ENCODE measurements at places on chromosomes 1 and 21.

DNA sequence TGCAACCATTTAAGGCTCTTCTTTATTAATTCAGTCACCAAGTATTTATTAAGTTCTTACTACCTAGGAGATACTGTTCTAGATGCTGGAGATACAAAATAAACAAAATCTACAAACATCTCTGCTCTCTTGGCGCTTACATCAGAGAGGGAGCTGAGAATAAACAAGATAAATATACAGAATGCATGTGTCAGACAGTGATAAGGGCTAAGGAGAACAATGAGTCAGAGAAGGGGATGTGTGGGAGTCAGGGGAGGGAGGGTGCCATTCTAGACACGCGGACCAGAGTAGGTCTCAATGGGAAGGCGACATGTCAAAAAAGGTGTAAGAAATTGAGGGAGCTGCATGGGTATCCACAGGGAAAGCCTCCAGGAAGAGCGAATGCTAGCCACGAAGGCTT is 393.2 kb downstream of the RWDD3 start:
- DNase-seq, result no peak

DNA sequence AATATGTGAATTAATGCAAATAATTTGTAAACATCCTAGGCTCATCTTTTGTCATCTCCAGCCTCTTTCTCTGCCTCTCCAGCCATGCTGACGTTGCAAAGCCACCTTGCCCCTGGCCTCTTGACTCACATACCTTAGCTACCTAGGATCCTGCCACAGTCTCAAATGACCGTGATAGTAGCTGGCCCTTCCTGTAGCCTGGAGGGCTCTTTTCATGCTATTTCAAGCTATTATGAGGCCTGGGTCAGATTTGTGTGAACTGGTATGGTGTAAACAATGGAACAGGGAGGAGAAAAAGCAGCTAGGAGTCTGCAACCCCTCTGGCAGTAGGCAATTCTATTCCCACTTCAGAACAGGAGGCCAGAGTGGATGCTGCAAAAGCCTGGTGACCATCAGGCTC is 337.7 kb downstream of the DISC1 start:
- DNase-seq, result no peak

GRCh38 chr1:243354511-243355153 is 98.8 kb downstream of the SDCCAG8 start:
- no peak for DNase-seq

DNA sequence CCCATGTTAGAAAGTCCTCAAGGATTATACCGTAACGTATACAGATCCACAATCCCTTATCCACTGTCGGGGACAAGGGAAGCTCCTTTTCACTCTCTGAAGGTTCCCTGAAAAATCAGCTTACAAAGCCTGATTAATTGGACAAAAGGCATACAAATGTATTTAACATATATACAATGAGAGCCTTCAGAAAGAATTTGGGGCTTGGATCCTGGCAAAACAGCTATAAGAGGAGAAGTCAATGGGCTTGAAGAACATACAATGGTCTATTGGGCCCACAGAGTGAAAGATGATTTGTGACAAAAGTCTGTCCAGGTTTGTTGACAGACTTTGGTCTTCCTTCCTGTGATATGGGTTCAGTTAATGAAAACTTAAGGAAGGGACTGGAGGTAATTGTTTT is 10.7 kb downstream of the TACSTD2 start:
- DNase-seq, result no peak

GRCh38 chr1:236455243-236455642 is 61.2 kb downstream of the EDARADD start:
- DNase-seq, result no peak

GRCh38 chr1:226660410-226661182 is 78.5 kb downstream of the ITPKB start:
- DNase-seq, result no peak

DNA sequence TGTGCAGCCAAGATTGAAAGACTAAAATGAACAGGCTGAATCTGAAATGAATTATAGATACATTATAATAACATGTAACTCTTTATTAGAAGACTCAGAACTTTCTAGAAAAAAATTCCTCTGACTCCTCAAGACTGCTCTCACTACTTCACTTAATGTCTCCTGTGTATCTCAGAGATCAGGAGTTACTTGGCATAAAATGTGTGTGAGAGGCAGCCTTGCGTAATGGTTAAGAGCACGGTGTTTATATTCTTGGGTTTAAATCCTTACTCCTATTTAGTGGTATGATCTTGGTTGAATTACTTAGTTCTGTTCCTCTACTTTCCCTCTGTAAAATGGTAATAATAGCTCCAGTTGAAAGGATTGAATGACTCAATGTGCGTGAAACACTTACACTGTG is 634.9 kb downstream of the LTN1 start:
- no peak for DNase-seq

- no peak for DNase-seq
These were observed 4.3 kb downstream of the HSF2BP start for GRCh38 chr21:43654806-43655489.

- no peak for DNase-seq
These were observed 60.2 kb downstream of the NDUFS5 start for GRCh38 chr1:39086386-39086785.

- DNase-seq, result no peak
These were observed 15.8 kb upstream of the UBE2U start for GRCh38 chr1:64187646-64188045.
